Suppressor macrophage (primary cell): ENCODE measurements at places on chromosomes 16 and 17.

DNA sequence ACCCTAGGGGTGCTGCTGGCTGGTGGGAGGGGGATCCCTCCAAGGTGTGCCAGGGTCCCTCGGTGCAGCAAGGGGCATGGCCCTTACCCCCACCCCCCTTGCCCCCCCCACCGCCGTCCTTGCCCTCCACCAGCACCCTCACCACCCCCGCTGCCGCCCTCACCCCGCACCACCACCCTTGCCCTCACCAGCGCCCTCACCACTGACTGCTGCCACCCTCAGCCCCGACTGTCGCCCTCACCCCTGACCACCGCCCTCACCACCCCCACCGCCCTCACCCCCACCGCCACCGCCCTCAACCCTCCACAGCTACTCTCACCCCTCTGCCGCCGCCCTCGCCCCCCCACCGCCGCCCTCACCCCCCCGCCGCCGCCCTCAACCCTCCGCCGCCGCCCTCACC is 23.1 kb upstream of the ACSF3 start:
- DNase-seq = no peak

GRCh38 chr16:50547340-50548124 is 664 bp upstream of the NKD1 start:
- peak; percentile 65 for DNase-seq

DNA sequence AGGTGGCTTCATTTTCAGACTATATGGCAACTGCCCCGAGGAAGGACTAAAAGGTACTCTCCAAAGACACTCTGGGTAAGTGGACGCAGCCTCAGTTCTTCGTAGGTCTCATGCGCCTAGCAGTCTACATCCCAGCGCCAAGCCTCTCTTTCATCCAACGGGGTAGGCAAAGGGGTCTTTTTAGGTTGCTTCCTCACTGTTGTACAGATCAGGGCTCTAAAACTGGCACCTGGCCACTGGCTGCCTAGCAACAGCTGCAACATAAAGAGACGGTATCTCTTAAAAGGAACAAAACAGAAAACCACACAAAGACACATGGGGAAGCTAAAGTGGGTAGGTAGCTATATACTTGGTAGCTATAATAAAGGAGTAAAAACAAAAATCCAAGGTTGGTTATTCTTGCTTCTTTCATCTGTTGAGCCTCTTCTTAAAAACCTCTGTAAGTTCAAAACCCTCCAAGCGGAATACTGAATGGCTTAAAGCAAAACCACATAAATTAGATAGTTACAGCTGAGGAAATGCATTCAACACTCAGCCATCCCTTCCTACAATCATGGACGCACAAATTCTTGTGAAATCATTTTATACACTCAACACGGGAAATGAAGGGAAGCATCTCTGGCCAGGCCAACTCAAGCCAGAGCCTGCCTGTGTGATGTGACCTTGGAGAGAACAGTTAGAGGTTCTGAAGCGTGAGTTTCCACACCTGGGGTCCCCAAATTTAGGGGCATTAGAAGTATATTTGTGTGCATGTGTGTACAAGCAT is 22.7 kb downstream of the CYTH1 start:
- peak; percentile 72 for DNase-seq

DNA sequence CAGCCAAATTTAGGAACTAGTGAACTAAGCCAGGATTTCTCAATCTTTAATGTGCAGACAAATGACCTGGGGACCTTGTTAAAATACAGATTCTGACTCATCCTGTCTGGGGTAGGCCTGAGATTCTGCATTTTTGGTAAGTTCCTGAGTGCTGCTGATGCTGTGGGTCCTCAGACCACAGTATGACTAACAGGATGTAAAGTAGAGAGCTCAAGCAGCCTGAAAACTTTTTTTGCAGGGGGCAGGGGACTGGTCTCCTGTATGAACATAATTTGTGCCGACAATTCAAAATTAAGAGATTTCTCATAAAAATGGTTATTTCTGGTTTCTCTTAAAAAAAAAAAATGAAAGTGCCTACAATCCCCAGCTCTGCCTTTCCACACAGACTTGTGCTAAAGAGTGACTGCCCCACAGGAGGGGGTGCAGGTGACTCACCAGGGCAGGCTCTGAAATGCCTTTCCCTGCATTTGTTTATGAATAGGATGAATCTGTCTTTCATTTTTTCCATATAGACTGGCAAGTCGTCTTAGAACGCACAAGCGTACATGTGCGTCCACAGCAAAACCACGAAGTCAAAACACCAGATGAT is 271.5 kb downstream of the PHKB start:
- DNase-seq = peak; percentile 29

DNA sequence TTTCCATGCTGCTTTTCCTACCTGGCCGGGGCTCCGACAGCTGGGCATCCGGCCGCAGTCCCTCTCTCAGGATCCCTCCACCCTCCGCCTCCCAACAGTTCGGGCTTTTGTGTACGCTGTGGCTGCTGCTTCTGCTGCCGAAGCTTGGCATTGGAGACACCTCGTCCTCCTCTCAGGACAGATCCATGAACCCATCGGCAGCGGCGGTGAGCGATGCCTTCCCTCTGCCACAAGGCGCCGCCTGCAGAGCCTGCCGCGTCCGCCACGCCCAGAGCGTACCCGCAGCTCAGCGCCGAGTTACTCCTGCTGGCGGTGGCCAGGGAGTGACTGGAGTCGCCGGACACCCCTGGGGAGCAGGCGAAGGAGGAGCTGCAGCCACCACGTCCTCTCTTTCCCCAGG is 2032.8 kb downstream of the TP53TG3F start:
- DNase-seq = no peak

DNA sequence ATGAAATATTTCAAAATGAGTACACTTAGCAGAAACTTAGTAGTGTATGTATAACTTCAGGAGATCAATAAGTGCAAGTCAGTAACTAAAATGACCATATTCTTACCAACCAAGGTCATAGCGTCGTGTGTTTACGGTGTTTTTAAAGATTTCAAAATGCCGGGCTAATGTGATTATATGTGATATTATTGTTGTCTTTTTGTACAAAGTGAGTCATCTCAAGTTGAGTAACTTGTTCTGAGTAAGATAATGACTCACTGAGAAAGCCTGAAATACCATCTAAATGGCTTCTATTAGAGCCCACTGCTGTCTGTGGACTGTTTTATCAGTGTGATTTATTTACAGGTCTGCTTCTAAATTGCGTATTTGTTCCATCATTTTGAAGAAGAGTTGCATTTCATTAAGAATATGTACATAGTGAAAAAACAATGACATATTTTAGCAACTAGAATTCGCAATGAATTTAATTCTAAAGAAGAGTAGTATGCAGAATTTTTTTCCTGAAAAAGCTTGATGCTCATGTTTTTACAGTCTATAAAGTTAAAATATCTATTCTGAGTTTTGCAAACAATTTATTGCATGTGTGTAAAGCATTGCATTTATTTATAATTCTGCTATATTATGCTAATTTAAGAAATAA is 12.7 kb downstream of the KRT12 start:
- DNase-seq = peak; percentile 4

DNA sequence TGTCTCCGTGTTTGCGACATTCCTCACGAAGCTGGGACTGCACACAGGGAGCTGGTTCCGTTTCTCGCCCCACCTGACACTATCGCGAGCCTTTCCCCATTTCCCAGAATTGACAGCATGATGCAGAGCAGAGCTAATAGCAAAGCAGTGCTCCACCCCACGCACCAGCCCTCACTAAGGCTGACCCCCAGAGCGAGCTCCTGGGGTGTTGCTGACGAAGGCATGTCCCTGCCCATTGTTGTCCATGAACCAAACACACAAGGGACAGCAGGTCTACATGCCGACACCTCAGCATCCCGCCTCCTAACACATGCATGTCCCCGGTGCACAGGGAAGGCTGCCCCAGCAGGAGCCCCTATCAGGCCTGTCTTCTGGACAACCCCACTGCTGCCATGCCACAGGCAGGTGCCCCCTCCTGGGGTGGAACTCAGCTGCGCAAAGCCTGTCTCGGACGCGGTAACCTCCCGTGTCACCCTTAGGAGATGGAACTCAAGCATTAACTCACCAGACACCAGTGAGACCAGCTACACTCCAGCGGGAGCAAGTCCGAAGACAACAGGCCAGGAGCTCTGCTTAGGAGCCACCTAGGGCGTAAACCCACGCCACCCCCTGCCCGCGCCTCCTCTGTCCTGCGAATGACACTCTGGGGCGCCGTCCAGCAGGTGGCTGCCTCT is 16.9 kb upstream of the TRAP1 start:
- DNase-seq = no peak

DNA sequence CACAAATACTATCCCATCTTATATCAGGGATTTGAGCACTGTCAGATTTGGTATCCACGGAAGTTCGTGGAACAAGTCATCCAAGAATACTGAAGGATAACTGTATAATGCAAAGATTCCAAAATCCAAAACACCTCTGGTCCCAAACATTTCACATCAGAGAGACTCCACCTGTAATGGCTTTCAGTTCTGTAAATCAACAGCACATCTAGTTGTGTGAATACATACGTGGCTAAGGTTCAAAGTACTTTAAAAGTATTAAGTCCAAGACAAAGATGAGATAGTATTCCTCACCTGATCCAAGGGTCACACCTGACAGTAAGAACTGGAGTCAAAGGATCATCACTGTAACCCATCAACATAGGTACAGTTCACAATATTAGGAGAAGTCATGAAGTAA is 54.8 kb downstream of the KANSL1 start:
- DNase-seq = no peak

GRCh38 chr16:85235991-85236817 is 123.9 kb upstream of the CIBAR2 start:
- no peak for DNase-seq

GRCh38 chr17:70882504-70882903 is 713.2 kb downstream of the KCNJ2 start:
- DNase-seq = no peak

GRCh38 chr17:16425698-16426659 is 10.6 kb downstream of the TRPV2 start:
- no peak for DNase-seq

- DNase-seq = no peak
Observed at GRCh38 chr17:80516171-80516932, 28.3 kb upstream of the RPTOR start.

- no peak for DNase-seq
Observed at GRCh38 chr16:75382611-75383010, 50.7 kb downstream of the CFDP1 start.

DNA sequence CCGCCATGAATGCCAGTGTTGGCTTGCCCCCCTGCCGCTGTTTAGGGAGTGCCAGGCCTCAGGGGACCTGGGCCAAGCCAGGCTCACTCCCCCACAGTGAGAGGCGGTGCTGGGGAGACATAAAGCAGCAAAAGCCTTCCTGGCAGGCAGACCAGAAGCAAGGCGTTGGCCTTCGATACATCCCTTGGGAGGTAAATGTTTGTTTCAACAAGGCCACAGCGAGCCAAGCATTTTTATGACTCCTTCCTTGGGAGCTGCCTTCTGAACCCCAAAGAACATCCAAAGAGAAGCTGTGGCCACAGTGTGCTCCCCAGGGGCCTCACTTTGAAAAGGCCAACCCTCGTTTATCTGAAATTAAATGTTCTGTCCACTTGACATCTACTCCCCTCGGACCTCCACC is 119.7 kb upstream of the CIBAR2 start:
- DNase-seq = no peak

DNA sequence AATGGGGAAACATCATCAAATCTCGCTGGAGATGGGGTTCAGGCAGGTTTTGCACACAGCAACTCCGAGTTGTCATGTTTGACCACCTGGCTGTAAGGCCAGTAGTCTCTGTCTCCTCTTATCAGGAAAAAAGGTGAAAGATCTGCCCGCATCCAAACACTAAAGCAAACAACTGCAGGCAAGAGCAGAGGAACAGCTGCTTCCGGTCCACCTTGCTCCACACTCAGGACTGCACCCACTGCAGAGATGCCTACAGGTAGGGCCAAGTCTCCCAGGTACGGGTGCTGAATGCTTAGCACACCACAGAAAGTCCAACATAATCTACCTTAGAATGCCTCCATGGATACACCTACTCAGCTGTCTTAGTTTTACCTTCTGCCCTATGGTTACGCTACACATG is 7.3 kb downstream of the TEX2 start:
- DNase-seq = no peak

DNA sequence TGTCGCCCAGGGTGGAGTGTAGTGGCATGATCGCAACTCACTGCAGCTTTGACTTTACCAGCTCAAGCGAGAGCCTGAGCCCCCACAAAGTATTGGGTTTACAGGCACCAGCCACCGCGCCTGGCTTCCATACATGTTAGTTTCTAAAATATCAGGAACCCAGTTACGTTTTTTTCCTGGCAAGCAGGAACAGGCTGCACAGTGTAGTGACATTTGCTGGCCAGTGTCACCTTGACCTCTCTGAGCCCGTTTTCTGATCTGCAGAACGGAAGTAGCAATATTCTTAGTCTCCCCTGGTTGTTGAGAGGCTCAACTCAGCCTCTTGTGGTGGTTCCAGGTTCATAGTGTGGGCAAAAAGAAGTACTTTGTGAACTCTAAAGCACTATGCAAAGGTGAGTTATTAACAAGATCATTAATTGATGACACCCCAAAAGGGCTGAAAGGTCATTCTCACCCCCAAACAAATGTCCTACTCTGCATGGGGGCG is 15.6 kb downstream of the IGF2BP1 start:
- no peak for DNase-seq

DNA sequence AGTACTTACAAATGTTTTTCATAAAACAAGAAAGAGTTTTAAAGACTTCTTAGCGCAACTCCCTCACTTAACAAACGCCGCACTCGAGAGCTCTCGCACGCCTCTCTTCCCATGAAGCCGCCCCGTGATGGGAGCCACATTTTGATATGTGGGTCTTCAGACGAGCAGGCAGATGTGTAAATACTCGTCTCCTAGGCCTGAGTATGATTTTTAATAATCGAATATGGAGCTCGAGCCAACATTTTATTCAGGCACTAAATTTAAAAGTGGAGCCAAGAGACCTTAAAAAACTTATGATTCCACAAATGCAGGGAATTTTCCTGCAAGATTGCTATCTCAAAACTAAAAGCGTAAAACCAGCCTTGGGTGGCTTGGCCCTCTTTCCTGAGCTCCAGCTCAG is 55.4 kb downstream of the IRX6 start:
- DNase-seq = no peak

- DNase-seq = no peak
Observed at GRCh38 chr17:2020721-2021120, 4.4 kb downstream of the RTN4RL1 start.

DNA sequence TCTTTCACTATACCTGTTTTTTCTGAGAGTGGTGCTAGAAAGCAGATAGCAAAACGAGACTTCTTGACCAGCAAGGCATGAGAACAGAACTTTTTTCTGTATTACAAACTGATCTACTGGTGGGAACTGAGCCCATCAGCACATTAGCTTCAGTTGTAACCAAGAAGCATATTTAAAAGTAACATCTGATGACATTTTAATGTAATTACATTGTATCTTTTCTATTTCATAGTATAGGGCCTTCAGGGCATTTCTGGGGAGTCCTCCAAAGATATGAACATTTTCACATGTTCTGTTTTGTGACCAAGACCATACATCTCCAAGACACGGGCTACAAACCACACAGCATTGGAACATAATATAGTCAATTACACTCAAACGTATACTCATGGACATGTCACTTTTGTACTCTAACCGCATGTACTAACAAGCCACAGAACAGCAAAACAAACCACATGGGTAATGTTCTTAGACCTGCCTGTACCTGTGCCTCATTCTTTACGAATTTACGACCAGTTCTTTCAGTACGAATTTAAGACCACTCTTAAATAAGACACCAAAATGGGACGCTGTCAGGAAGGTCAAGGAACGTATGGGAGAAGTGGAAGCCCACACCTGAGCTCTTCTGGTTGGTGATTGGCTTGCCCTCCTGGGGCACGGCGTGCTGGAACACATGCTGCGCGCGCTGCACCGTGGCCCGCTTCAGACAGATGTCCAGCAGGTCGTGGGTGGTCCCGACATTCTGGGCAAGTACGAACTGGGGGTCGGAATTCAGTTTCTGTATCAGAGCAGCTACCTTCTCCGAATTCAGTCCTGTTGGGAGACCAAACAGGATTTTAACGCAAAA is 825 bp downstream of the BLMH start:
- DNase-seq = peak; percentile 14
